ENCODE measurements at places on chromosomes 5 and 9.
A peak's percentile ranks its signal among the peaks of the same experiment; 100 is the strongest.

DNA sequence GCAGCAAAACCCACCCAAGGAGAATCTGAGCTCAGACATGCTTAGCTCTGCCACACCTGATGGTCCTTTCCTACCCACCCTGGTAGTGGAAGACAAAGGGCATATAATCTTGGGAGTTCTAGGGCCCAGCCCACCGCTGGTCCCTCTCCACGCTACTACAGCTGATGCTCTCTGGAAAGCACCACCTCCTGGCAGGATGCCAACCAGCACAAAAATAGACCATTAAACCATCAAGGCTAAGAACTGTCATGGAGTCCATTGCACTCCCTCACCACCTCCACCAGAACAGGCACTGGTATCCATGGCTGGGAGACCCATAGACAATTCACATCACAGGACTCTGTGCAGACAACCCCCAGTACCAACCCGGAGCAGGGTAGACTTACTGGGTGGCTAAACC lies 111.0 kb upstream of the IL7R start:
- no peak for DNase-seq

GRCh38 chr5:37751227-37751626 lies 88.6 kb downstream of the GDNF start:
- no peak for DNase-seq

GRCh38 chr5:67530609-67531255 lies 334.1 kb upstream of the CD180 start:
- DNase-seq = no peak

DNA sequence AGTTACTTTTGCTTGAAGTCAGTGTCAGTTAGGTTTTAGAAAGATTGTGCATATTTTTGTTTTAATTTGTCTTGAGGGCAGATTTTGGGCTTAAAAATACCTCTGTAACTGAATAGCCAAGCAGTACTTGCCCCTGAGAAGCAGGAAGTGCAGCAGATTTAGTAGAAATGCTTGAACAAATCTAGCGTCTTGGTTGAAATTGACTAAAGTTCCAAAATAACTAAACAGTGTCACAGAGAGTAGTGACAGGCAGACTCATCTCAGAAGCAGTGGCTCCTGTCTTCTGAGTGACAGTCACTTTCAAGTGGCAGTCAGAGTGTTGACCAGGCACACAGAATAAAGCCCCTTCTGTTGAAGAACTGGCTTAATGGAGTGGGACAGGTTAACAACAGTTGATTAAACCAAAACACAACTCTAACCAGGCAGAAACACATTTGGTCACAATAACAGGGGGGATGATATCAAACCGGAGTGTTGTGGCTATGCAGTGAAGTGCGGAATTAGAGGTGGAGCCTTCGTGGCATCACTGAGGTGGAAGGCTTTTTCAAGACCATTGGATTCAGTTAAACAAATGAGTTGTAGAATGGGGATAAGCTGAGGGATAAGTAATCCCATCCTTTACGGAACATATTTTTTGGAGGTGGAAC lies 29.1 kb downstream of the TRIO start:
- no peak for DNase-seq

GRCh38 chr9:6024035-6024554 lies 8.7 kb upstream of the RANBP6 start:
- DNase-seq = peak; percentile 7

- DNase-seq = no peak
Observed at GRCh38 chr5:159409801-159410200, 79.5 kb upstream of the IL12B start.

- no peak for DNase-seq
Observed at GRCh38 chr5:171615705-171616640, 169.6 kb upstream of the SMIM23 start.

DNA sequence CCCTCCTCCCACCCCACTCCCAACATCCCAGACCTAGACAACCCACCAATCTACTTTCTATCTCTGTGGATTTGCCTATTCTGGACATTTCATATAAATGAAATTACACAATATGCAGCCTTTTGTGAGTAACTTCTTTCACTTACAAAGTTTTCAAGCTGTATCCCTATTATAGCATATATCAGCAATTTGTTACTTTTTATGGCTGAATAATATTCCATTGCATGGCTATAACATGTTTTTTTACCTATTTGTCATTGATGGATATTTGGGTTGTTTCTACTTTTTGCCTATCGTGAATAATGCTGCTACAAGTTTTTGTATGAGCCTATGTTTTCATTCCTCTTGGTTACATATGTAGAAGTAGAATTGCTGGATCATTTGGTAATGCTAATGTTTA lies 1.9 kb upstream of the KIF3A start:
- no peak for DNase-seq

GRCh38 chr5:73633060-73633459 lies 7.1 kb downstream of the ARHGEF28 start:
- DNase-seq = no peak

DNA sequence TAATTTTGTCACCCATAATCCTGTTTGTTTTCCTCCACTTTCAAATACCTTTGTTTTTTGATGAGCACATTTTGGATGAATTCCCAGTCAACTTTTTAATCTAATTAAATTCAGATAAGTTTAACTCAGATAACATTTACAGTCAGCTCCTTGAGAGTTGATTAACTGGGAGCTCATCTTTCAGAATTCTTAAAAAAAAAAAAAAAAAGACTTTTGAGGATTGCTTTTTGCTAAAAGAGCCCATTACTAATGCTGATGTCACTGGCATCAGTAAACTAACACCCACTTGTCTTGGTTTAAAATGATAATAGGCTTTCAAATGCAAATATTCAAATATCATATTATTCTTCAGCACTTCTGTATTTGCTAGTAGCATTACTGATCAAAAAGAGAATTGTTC lies 47.1 kb upstream of the NFIB start:
- DNase-seq = no peak

DNA sequence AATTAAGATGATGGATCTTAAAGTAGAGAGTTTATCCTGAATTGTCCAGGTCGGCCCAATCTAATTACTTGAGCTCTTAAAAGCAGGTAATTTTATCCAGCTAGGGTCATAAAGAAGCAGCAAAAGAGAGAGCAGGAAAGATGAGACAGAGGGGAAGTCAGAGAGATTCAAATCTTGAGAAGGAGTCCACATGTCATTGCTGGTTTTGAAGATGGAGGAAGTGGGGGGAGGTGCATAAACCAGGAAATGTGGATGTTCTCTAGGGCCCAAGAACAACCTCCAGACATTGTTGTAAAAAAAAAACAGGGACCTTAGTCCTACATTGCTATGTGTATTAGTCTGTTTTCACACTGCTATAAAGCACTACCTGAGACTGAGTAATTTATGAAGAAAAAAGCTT lies 66.4 kb downstream of the SLCO4C1 start:
- no peak for DNase-seq

DNA sequence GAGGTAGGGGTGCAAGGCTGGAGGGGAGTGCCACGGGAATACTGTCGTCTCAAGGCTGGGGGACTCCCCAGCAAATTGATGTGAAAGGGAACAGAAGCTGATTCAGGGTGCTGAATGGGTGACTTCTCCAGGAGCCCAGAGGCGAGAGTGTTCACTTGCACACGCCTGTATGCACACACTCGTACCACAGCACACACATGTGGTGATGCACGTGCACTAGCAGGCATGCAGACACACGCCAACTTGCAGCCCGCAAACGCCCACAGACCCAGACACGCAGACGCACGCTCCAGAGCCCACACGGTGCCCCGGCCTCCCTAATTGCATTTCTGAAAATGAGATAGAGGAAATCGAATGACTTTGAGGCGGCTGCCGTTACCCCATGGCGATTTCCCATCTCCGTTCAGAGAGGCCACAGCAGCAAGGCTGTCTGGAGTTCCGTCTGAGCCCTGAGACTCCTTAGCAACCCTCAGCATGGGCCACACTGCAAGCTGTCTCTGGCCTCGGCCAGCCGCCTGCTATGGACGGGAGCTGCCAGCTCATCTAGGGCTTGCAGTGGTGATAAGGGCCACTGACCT lies 9.1 kb upstream of the ADAMTS2 start:
- DNase-seq = no peak

DNA sequence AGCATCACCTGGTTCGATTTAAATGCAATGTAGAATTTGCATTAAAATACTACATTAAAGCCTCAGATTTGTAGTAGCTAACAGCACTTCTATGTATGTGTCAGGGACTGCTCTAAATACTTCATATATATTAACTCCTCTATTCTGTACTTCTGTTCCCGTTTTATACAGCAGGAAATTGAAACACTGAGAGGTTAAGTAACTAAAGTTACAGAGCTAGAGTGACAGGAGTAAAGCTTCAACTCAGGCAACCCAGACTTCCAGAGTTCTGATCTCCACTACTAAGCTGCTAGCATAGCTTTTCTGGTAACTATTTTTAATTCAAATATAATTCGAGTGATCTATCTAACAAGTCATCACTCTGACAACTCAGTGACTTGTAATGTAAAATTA lies 619 bp upstream of the APC start:
- no peak for DNase-seq

- no peak for DNase-seq
Observed at GRCh38 chr5:154143211-154143641, 47.3 kb upstream of the GALNT10 start.

- no peak for DNase-seq
Observed at GRCh38 chr5:178334861-178335260, 102.3 kb upstream of the PHYKPL start.

DNA sequence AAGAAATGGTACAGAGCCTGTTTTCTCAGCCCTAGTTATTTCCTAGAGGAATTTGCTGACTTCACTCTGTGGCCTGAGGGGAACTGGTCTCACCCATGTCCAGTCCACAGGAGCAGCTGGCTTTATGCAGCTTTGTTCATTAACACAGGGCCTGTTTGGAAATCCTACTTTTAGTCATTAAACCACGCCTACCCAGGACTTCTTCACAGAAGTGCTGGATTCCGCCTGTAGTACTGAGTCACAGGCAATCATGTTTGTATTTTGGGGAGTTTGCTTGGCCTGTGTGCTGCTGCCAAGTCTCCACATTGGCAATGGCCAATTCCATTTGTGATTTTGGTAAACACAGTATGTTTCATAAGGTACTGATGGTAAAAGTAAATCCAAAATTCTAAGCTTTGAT lies 52.8 kb downstream of the CTNND2 start:
- no peak for DNase-seq

GRCh38 chr9:74760031-74760700 lies 127.6 kb downstream of the TRPM6 start:
- DNase-seq = no peak
